ENCODE measurements at places on chromosomes 5 and 9.

DNA sequence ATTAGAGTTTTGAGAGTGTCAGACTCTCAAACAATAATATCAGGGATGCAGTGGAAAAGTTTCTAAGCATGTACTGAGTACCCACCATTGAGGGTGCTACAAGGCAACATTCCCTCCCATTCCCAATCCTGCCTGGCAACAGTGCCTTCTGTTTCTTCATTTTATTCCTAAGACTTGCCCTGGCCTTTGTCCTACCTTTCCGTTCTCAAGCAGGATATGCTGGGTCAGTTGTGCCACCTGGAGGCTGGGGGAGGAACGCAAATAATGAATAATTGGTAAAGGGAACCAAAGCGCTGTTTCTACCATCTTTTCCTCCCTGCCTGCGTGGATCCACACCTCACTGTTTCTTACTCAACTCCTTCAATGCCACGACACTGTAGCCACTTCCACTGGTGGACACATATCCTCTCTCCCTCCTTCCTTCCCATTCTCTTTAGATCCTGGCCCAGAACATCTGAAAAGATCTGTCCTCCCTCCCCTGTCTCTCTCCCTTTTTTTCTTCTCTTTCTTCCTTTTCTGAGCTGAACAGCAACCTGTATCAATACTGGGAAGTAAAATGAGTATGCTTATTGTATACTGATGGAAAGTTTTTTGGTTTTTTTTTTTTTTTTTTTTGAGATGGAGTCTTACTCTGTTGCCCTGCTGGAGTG, 149.5 kb downstream of the C9orf152 start:
- DNase-seq: no peak

GRCh38 chr5:175895686-175896102, 24.3 kb downstream of the CPLX2 start:
- no peak for DNase-seq

DNA sequence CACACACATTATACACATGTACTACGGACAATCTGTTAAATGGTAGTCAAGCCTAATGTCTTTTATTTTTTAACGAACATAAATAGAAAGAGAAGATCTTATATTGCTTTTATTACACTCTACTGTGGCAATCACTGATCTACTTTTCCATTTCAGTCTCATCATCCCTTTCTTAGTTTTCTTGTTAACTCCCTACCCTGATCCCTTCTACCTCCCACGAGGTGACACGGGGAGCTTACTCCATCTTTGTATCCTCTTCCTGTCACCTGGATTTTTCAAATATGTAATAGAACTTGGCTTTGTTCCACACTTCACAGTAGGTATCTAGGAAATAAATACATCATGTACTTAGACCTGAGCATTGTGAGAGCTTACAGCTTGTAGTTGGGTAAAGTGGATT, 211.0 kb downstream of the PIK3R1 start:
- DNase-seq: no peak

DNA sequence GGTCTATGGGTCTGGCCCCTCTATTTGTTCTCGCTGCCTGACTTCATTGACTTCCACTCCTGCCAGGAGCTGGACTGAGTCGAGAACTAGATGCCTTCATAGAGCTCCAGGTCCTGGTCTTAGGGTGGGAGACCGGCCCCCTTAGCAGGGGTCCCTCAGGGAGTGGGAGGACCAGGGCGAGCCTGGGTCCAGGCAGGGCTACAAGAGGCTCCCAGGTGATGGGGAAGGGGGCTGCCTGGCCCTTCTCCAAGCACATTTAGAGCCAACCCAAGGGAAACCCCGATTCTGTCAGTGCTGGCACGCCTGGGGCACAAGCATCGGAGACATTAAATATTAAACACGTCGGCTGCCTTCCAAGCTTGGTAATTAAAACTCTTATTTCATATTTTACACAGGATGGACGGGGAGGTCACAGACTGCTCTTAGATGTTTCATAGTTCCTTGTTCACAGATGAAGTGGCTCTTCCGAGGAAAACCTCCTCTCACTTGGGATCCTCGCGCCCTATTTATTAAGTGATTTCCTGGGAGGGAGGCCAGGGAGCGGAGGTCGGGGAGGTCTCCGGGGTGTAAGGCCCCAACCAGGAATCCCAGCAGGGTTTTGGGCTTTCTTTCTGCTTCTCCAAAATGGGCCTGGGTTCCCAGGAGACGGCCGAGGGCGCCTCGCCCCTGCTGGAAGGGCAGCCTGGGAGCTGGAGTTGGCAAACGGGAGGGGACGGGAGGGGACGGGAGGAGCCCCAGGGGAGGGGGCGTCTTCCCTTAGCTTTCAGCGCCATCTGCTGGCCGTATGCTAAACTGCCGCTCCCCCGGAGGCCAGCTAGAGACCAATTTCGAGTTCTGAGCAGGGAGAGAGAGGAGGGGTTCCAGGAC, 23.4 kb upstream of the ZBTB43 start:
- DNase-seq: peak; percentile 39

DNA sequence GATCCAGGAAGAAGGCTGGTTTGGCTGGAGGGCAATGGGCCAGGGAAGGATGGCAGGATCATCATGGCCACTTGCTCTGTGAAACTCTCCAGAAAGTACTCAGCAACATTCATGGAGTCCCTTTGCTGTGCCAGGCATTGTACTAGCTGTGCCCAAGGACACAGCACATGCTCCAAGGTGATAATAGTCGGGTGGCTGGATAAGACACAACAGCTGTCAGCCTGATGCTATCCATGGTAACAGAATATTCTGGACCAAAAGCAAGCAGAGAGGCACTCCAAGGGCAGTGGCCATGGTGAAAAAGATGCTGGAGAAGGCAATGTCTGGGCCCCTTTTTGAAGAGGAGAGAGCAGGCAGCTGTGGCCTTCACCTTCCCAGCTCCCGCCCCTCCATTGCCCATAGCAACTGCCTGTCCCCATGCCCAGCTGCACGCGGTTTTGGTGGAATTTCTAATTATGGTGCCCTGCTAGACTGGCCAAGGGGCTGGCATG, 113.8 kb upstream of the CPEB4 start:
- no peak for DNase-seq

DNA sequence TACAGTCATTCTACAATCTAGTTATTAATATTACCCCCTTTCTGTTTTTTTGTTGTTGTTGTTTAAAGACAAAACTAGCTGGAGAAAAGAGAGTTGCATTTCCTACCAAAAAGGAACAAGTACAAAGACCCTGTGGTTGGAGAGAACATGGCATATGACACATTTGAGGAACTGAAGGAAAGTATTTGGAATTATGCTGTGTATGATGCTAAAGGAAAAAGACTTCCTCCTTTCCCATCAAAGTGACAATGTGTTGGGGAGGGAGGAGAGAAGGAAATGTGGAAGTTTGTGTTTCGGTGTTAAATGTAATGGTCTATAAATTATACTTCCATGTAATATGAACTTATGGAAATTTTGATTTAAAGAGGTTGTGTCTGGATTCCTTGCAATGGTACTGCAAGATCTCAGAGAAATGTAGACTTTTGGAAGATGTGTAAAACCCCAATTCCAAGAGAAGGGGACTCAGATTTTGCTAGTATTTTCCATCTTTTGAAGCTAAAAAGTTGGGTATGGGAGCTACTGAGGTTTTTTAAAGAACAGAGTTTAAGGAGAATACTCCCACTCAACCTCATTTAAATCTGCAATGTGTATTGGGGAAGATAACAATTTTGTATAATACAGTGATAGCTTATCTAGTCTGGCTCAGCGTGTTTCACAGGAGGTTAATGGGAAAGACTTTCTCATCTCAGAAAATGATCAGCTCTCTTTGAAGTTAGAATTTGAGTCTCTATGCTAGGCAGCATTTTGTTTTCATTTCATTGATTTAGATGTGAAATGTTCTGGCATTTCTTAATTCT, 15.4 kb upstream of the TNFSF8 start:
- DNase-seq: no peak

DNA sequence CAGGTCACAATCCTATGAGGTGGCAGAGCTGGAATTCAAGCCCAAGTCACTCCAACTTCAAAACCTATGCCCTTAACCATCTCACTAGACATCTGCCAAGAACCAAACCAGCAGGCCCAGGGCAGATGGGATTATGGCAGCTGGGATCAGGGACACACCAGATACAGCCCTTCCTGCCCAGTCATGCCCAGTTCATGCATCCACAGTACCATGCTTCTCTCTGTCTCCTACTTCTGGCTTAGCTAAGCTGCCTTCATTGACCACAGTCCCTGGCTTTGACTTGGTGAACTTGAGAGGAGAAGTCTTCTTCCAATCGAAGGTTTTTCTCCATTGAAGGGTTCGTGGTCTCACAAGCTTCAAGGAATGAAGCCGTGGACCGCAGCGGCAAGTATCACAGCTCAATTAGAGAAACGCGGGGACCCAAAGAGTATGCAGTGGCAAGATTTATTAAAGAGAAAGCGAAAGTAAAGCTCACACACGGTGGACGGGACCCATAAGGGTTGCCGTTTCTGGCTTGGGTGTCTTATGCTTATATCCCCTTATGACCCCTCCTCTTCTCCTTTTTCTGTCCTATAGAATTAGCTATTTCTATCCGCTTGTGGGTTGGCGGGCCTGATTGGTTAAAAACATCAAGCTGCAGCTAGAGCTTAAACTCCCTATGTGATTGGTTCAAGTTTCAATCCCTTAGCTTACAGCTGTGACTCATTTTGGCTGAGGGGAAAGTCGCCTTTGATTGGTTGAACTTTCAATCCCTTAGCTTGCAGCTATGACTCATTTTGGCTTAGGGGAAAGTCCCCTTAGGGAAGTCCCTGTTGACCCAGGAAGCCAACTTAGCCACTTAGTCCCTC, 101.2 kb downstream of the TRIM36 start:
- no peak for DNase-seq

DNA sequence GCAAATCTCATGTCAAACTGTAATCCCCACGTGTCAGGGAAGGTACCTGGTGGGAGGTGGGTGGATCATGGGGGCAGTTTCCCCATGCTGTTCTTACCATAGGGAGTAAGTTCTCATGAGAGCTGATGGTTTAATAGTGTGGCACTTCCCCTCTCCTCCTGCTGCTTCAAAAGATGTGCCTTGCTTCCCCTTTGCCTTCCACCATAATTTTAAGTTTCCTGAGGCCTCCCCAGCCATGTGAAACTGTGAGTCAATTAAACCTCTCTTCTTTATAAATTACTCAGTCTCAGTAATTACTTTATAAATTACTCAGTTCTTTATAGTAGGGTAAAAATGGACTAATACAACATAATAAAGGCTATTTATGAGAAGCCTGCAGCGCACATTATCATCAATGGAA, 7.1 kb upstream of the CNTRL start:
- no peak for DNase-seq

DNA sequence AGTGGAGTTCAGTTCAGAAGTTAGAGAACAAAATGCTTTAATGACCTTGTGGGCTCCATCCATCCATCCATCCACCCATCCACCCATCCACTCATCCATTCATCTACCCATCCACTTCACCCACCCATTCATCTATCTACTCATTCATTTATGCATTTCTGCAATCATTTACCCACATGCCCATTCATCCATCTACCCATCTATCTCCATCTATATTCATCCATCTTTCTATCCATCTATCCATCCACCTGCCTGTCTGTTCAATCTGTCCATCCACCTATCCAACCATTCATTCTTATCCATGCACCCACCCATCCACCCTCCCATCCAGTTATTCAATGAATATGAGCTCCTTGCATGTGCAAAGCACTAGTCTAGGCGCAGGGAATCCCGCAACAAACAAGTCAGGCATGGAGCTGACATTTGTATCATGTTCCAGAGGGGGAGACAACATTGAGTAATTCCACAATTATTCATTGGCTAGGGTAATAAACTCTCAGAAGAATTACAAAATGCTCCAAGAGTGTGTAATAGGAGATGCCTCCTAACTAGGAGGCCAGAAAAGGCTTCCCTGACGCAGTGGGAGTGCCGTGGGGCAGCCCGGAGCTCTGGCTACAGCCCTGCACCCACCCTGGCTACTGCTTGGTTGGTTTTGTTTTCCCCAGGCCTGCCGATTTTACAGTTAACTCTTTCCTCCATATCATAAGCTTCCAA, 211.2 kb downstream of the NXNL2 start:
- DNase-seq: peak; percentile 81

DNA sequence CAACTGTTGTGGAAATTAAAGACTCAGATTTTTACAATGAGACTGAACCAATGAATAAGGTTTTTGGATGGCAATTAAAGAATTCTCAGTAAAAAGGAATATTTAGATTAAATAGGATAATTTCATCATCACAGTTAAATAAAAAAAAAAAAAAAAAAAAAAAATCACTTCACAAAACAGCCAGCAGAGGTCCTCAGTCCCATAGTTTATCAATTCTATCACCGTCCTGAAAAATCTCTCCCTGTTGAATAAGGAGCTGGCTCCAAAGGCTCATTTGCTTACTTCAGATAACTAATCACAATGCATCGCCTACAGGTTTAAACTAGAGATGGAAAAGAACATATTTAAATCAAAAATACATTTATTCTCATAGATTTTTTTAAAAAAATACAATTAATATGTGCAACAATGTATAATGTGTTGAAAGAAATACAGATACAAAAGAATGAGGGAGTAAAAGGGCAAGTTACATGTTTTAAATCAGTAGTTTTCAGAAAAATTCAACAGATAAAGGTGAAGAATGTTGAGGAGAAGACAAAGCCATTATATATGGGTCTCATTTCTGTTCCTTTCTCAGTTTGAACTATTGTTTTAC, 175.8 kb upstream of the CHD1 start:
- DNase-seq: peak; percentile 2

DNA sequence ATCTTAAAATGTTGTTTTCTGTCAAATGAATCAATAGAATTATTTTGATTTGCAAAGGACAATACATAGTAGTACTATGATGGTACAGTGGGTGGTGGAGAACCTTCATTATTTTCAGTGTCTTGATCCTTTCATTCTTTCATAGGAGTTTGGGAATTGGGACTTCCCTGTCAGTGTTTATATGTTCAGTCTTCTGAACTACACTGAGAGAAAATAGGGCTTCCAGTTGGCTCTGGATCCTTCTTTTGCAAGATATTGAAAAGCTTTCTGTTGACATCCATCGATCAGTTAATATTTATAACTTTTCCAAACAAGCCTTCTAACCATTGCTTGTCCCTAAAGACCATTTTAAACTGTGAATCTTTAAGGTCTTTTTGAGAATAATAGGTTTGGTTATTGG, 94.7 kb downstream of the XRCC4 start:
- DNase-seq: no peak

DNA sequence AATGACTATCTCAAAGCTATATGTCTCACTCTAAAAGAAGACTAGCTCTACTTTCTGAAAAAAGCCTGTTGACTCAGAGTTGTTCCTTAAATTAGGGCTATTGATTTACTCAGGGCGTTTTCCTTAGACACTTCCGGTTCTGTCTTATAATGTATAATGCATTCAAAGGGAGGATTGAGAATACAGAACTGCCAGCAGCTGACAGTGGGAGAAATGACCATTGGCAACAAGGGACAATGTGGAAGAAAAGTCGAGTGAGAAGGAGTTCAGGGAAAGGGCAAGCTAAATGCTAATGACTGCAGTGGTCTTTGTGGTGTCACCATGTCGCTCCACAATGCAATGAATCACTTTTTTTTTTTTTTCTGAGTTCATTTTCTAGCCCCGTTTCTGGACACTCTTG, 65.7 kb upstream of the ANKH start:
- no peak for DNase-seq

- DNase-seq: no peak
Observed at GRCh38 chr5:76535577-76535976, 87.6 kb downstream of the F2RL2 start.

All from AG04450 (cell line).